ENCODE measurements at places on chromosomes 2 and 18.

DNA sequence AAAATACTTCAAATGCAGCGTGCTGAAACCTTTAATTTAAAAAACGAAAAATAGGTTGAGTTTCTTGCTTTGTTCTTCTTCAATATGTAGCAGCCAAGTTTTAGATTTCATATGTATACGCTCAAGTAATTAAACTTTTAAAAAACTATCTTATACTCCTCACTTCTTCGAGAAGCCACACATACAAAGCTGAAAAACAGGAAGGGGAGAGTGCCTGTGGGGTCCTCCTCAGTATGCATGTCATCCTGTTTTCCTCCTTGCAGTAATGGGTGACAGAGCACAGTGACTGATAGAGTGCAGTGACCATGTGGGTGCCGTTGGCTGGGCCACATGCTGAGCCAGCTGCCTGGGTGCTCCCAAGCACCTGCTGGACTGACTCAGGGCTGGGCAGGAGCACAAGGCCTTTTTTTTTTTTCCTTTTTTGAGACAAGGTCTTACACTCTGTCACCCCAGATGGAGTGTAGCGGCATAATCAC lies 33.3 kb downstream of the UXS1 start:
- DNase-seq: no peak

GRCh38 chr18:31232775-31233424 lies 70.2 kb upstream of the DSC1 start:
- no peak for DNase-seq

- no peak for DNase-seq
Measured at GRCh38 chr2:232418466-232419244, 12.0 kb downstream of the ALPG start.

GRCh38 chr2:2542966-2543611 lies 212.0 kb upstream of the MYT1L start:
- DNase-seq: no peak

DNA sequence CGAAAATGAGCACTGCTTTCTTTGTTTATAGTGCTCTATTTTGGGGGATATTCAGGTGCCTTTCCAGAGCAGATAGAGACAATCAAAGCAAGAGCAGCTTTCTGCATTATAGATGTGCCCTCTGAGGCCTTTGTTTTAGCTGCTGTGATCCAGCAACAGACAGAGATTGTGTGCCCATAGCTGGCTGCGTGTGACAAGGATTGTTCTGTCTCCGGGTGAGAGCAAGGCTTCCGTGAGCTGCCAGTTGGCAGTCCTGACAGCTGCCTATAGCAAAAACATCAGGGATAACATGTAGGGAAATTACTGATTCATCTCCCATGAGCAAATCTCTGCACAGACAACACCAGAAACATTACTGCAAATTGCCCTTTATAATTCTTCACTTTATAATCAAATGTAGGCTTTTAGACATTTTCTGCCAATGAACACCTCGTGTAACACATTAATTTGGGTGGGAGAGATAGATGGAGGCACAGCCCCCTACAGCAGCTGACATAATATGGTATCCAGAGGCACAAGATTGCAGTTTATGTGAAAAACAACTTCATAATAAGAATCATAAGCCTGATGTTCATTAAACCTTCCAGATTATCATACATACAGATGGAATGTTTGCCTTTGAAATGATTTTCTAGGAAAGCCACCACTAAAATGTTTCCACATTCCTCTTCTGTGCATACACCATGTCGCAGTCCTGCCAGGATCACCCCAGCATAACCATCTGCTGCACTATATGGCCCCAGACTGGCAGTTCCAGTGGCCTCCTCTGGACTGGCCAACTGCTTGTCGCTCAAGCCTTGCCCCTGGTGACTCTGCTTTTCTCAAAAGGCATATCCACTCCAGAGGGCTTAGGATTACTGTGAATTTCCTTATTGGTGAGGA lies 131.2 kb downstream of the TRIB2 start:
- no peak for DNase-seq
